Activated CD4-positive, alpha-beta T cell treated with anti-CD3 and anti-CD28 coated beads for 48 hours (primary cell): ENCODE measurements at places on chromosomes 1 and 21.

- DNase-seq, result no peak
These were observed 9.5 kb upstream of the GPR153 start for GRCh38 chr1:6270401-6270800.

GRCh38 chr21:37164742-37165141 lies 91.7 kb downstream of the TTC3 start:
- no peak for DNase-seq

GRCh38 chr1:168328731-168329364 lies 48.2 kb downstream of the TBX19 start:
- DNase-seq, result no peak

GRCh38 chr1:198741744-198742143 lies 102.9 kb downstream of the PTPRC start:
- DNase-seq, result peak; percentile 8

GRCh38 chr1:181139631-181140061 lies 51.1 kb downstream of the IER5 start:
- no peak for DNase-seq

DNA sequence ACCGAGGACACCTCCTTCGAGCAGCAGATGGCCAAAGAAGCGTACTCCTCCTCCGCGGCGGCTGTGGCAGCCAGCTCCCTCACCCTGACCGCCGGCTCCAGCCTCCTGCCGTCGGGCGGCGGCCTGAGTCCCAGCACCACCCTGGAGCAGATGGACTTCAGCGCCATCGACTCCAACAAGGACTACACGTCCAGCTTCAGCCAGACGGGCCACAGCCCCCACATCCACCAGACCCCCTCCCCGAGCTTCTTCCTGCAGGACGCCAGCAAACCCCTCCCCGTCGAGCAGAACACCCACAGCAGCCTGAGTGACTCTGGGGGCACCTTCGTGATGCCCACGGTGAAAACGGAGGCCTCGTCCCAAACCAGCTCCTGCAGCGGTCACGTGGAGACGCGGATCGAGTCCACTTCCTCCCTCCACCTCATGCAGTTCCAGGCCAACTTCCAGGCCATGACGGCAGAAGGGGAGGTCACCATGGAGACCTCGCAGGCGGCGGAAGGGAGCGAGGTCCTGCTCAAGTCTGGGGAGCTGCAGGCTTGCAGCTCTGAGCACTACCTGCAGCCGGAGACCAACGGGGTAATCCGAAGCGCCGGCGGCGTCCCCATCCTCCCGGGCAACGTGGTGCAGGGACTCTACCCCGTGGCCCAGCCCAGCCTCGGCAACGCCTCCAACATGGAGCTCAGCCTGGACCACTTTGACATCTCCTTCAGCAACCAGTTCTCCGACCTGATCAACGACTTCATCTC lies 106.8 kb upstream of the VAMP3 start:
- DNase-seq, result no peak

- DNase-seq, result no peak
These were observed 176.8 kb upstream of the USP25 start for GRCh38 chr21:15552914-15553494.

- no peak for DNase-seq
These were observed 159.9 kb downstream of the SNX7 start for GRCh38 chr1:98821379-98821778.

DNA sequence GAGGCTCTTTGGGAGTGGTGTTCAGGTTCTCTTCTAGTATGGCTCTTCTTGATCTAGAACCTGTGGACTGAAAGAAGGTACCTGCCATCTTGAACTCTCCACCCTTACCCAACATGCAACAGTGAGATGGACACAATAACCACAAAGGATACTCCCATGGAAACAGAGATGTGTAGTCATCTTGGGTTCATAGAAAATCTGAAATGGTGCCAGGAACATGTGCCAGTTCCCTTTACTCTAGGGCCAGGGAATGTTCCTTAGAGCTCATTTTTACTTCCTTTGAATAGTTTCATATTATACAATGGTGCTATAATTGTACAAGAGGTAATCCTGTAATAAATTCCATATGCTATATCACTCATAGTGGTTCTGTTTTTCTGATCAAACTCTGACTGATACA lies 13.2 kb upstream of the SCYL3 start:
- DNase-seq, result no peak
